ENCODE measurements at places on chromosomes 6 and 20.
A peak's percentile ranks its signal among the peaks of the same experiment; 100 is the strongest.

DNA sequence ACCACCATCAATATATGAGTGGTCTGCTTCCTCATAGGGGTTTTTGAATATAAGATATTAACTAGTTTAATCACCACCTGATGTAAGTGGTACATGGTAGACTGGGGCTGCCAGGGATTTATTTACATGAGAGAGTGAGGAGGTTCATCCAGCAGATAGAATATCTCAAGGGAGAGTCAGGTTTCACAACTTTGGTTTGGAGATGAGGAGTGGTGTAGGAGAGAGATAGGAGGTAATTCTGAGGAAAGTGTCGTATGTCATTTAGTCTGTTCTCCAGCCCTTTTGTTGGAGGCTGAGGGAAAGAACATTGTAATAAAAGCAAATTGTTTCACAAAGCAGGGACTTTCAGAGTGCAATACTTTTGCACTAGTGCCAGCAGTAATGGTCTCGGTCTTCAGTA is 16.8 kb downstream of the L3MBTL3 start:
- no peak for DNase-seq

DNA sequence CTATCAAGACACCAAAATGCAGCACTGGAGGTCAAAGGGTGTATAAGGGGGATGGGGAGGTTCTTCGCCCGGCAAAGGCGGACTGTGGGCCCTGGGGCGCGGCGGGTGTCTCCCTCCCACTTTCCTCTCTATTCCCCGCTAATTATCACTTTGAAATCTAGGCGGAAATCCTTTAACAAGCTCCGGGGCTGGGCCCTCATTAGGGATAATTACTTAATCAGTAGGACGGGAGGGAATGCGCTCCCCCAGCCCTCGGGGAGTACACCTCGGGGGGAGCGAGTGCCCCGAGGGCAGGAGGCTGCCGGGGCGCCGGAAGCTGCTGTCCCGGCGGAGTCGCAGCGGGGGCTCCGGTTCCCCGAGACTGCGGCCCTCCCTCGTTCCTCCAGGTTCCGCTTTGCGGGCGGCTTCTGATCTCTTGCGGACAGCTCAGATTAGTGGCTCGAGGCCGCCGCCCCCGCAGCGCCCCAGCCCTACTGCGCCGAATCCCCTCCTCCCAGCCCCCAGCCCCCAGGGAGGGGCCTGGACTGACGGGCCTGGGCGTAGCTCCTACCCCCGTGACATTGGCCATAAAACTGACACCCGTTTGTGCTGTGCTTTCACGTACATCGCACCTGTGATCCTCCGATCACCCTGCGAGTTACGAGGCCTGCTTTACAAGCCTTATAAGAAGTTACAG is 14.7 kb downstream of the MUCL3 start:
- DNase-seq: peak; percentile 61

DNA sequence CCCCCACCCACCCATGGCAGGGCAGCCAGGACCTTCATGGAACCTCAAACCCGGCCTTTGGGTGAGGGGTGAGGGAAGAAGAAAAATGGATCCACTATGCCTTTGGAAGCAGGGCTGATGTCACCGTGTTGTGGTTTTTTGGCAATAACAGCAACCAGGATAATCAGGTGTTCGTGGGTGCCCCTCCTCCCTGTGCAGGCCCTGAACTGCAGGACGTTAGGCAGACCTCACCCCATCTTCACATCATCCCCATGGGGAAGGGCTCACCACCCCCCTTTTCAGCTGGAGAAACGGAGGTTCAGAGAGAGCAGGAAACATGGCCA is 3.6 kb downstream of the GABRR2 start:
- DNase-seq: no peak

DNA sequence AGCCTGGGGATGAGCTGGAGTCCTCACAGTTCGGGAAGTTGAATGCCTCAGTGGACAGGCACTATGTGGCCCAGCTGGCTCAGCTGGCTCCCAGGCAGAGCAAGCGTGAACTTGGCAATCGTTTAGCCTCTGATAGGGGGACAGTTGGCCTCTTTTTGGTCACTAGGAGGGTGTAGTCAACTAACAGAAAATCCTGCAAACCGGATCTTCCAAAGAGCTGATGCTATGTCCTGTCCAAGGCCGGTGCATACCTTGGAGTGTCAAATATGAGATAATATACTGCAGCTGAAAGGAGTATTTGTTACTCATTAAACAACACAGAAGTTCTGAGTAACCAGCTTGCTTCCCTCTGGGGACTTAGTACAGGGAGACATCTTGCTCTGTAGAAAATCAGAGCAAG is 126.2 kb upstream of the EXOC2 start:
- DNase-seq: no peak

DNA sequence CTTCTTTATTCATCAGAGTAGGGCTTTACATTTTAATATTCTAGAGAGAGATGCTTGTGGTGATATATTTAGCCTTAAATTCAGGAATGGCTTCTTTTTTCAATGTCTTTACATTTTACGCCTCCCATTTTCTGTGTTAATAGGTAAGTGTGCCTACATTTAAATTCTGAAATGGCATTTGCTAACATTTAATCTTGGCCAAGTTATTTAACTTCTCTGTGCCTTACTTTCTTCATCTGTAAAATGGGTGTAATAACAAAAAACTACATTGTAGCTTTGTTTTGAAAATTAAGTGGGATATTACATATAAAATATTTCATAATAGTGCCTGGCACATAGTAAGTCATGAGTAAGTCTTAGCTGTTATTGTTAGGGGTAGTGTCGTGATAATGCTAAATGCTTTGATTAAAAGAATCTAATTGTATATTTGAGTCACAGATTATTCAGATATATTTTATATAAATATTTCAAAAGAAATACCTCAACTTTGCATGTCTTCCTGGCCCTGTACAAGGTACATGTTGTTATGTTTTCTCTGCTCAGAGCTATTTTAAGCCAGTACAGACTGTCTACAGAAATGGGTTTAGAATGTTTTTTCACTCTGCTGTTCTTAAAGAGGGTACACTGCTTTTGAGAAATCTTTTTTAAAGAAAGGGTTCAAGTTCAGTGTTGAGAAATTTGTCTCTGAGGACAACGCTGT is 18.8 kb downstream of the CARMIL1 start:
- no peak for DNase-seq

DNA sequence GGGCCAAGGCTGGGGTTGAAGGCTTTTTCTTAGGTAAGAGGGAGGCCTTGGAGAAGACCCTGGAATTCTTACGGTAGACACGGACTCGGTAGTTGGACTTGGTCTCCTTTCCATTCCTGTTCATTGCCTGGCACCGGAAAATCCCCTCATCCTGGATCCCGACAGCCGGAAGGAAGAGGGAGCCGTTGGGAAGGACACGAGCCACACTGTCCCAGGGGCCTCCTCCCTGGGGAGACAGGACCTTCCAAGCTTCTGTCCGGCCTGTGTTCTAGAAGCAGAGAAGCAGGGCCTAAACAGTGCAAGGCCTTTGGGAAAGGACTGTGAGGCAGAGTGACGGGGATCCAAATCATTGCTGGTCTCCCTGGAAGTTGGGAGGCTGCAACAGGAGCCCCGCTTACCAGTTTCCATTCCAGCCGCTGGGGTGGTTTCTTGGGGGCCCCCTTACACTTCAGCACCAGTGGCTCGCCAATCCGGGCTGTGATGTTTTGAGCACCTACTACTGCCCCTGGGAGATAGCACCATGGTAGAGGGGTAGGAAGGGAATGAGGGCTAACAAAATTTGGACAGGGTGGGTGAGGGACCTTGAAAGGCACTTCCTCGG is 470 bp downstream of the AGER start:
- DNase-seq: no peak

- DNase-seq: no peak
Observed at GRCh38 chr6:134521116-134521501, 203.2 kb upstream of the SGK1 start.

- no peak for DNase-seq
Observed at GRCh38 chr20:57480444-57481160, 44.3 kb downstream of the CTCFL start.

DNA sequence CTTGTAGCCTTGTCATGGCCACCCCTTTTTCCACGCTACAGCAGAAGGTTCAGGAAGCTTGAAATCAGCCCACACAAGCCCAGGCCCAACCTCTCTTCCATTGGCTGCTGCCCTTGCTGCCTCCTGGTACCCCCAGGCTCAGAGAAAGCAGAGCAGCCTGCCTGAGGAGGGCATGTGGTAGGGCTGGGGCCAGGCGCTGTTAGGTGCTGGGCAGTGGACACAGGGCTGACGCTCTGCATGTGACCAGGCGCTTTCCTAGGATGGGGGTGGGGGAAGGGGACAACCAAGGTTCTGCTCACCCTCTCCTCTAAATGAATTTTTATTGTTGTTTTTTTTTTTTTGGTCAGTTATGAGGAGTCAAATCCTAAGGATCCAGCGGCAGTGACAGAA is 36.3 kb upstream of the ID1 start:
- DNase-seq: no peak

DNA sequence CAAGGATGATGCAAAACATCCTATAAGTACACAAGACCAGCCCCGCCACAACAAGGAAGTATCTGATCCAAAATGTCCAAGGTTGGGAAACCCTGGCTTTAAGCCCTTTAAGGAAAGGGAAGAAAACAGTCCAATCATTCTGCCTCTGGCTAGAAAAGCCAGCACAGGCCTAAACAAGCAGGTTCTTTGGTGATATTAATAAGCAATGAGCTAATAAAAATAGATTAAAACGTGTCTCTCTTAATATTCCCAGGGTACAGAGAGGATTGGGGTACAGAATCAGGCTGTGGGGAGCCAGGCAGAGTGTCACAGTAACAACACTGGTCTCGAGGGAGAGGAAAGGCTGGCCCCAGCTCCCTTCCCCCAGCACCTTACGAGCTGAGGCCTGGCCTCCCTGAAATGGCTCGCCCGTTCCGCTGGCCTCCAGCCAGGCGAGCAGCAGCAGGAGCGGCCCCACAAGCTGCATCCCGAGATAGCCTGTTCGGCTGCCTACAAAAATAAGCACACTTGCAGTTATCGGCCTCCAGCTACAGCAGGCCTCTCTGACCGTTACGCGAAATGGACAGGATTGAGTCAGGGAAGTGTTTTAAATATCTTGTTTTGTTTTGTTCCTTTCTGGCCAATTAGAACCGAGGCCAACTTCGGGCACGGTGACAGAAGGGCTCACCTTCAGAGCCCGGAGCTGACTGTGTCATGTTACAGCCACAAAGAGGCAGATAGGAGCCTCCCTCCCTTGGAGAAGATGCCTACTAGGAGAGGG is 4.0 kb upstream of the ZMYND8 start:
- peak; percentile 96 for DNase-seq

DNA sequence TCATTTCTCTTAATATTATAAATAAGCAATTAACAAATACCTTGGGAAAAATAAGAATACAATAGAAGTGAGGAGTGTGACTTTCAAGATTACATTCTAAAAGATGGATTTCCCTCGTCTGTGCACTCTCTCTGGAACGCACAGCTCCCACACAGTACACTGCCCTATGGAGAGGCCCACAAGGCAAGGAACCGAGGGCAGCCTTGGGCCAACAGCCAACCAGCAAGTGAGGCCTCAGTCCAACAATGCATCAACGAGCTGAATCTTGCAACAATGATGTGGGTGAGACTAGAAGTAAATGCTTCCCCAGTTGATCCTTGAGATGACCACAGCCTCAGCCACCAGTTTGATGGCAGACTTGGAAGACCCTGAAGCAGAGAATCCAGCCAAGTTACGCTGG is 34.5 kb upstream of the AVP start:
- DNase-seq: no peak

Data from inflammatory macrophage (primary cell).